ENCODE measurements at places on chromosomes 4 and X.

DNA sequence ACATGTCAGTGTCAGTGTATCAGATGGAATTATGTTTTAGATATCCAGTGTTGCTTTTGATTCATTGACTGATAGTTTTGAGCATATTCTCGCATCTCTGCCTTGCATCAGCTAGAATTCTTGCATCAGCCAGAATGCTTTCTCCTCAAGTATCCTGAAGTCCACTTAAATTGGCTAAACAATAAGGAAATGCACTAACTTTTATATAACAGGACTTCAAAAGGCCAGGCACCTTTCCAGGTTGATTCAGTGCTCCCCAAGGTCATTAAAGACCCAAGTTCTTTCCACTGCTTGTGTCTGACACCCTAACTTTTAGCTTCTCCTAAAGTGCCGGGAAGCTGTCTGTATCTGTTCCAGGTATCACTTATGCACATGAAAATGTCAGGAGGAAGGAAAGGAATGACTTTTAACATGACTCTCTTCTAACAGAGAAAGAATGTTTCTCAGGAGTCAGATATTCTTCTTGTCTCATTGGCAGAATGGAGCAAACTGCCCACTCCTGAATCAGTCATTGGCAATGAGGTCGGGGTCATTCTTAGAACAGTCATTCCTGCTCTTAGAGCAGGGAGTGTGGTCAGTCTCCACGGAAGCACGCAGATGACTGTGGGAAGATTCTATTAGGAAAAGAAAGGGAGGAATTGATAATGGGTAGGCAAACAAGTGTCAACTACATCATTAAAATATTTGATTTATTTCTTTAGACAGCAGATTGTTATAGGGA lies 92.9 kb upstream of the TLL1 start:
- DNase-seq: no peak

DNA sequence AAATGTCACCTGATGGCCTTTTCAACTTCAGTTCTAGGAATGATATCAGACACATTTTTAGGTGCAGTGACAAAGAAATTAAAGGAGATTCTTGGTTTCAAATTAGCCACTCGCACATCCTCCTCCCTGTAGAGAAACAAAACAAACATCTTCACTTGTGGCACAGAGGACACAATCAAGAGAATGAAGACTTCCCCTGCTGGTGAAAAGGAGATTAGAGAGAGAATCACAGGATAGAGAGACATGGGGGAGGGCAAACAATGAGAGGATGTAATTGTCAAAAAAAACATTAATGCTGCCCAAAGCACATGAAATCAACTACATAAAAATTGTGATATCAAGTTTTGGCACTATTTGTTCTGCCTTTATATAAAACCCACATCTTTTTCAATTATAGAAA lies 34.5 kb downstream of the ACE2 start:
- no peak for DNase-seq

- DNase-seq: no peak
These were observed 58.0 kb upstream of the ZFP42 start for GRCh38 chr4:187937557-187937956.

DNA sequence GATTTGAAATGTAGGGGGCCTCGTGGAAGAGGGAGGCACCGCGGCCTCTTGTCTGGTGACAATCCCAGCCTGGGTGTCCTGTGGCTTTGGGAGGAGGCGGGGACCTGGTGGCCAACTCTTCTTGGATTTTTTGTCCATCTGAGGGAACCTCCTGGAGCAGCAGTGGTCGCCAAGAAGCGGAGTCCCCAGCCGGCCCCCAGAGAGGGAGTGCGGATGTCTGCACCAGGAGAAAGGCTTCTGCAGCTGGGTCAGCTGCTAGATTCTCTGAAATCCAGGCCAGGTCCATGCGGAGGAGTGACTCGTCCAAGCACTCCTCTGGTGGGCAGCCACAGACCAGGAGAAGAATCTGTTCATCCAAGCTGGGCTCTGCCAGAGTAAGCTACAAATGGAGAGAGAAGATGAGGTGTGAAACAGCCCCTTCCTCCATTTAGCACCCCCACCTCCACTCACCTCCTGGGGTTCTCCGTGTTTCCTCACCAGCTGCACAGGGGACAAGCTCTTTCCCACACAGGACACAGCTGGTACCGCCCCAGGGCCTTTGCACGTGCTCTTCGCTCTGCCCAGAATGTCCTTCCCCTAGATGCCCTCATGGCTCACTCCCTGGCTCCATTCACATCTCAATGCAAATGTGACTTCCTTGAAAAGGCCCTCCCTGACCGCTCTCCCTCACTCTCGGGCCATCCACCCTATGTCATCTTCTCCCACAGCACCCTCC lies 27.6 kb downstream of the C4orf50 start:
- DNase-seq: no peak

DNA sequence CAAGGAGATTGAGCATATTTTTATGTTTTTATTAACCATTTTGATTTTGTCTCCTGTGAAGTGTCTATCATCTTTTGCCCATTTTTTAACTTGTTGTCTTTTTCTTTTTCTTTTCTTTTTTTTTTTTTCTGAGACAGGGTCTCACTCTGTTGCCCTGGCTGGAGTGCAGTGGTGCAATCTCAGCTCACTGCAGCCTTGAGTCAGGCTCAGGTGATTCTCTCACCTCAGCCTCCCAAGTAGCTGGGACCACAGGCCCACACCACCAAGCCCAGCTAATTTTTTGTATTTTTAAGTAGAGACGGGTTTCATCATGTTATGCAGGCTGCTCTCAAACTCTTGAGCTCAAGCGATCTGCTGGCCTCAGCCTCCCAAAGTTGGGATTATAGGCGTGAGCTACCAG lies 4.6 kb upstream of the ADD1 start:
- DNase-seq: no peak

DNA sequence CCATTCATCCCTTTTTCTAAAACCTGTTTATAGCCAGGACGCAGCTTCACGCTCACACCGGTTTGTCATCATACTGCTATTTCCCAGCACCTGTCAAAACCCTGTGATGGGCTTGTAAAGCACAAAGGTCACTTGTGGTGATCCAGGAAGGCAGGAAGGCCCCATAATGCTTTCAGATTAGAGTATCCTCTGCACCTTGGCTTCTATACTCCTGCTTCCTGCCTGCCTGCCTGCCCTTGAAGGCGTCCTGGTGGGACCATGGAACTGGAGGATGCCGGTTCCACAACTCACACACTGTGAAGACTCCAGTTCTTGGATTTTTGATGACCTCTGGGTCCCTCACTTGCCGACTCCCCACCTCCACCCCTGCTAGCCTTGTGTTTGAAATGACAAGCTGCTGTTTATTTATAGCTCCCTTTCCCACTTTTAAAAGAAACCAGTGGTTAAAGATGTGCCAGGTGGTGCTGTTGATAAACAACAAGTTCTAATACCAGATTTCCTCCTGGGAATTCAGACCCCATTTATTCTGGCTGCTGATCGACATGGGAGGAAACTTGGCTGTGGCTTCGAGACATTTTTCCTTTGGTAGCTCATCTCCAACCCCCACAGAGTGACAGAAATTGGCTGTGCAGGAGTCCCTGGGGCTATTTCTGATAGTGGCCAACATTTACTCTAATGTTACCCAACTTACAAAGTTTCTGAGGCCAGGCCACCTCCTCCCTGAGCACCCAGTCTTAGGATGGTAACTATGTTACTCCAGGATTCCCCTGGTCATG lies 211.5 kb downstream of the KDR start:
- DNase-seq: no peak

All from activated CD4-positive, alpha-beta memory T cell treated with anti-CD3 and anti-CD28 coated beads, Interleukin-2, amount 10 ng/mL, durations not matched to agents 7 days and 5 days (primary cell).